Non-pigmented ciliary epithelial cell (primary cell): ENCODE measurements at places on chromosomes 7 and 10.

DNA sequence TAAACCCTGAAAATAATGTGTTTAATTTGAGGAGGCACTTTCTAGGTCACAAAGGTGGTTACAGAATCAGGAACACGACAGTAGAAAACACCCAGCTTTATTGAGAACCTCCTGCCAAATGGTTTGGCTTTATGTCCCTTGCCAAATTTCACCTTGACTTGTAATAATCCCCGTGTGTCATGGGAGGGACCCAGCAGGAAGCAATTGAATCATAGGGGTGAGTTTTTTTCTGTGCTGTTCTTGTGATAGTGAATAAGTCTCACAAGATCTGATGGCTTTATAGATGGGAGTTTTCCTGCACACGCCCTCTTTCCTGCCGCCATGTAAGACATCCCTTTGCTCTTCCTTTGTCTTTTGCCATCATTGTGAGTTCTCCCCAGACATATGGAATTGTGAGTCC is 193.8 kb upstream of the KLF6 start:
- DNase-seq, result no peak

DNA sequence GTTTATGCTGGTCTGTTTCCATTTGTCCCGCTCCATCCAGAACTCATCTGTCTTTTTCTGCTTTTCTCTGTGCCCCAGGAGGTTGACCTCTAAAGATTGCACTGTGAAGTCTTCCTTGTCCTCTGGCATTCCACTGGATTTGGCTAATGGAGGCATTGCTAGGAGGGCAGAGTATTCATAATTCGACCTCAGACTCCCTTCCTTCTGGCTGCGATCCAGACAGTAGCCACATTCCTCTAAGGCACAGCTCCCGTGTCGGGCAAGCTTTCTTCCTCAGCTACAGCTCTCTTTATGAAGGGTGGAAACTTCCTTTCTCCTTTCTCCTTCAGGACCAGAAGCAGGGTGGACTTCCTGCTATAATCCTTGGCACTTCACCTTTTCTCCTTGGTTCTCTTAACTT is 175.9 kb downstream of the BAMBI start:
- DNase-seq, result no peak

DNA sequence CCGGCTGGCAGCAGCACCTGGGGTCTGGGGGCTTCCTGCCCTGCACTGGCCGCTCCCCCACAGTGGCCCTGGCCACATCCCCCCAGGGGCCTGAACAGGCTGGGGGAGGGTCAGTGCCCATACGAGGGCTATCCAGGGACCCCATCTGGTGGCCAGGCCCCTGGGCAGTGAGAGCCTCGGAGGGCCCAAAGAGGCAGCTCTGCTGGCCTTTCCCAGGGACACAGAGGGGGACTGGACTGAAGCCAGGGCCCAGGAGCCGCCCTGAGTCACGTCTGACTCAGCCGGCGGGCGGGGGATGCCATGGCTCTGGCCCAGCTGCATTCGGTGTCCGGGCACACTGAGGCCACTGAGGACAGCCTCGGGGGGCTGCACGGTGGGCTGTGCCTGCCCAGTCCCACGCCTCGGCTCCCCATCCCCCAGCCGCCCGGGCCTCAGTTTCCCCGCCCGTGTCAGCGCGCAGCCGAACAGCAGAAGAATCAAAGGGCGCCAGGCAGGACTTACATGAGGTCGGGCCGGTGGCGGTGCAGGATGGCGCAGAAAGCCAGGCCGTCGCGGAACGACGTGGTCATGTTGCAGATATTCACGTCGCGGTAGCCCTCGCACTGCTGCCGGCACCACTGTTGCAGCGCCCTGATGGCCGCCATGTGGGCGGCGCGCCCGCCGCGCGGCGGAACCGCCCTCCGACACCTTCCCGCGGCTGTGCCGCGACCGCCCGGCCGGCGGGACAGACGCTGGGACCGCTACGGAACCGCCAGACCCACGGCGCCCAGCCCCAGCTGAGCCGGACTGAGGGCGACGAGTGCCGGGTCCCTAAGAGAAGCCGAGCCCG is at the start of gene MICALL2:
Gene MICALL2, minus strand, starts transcription at position 788 of the 829 bp plus-strand sequence. Its CDS starts 144 bp downstream, at position 644.
- no peak for DNase-seq

DNA sequence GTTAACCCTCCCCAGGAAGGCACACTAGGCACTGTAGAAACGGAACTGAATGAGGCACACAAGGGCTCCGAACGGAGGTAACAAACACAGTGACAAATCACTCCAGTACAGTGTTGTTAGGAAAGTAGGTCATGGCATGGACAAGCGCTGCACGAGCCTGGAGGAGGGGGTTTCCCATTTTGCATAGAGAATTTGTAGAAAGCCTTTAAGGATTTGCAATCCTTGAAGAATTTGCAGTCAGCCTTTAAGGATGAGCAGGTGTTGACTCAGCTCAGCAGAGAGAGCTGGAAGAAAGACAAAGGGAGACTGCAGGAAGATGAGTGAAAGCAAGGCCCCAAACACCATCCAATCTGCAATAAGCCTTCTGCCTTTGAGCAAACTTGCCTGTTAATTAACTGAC is 51.1 kb upstream of the PPP1R3C start:
- DNase-seq, result peak; percentile 76

- DNase-seq, result no peak
Observed at GRCh38 chr10:63547628-63548360, 26.6 kb downstream of the REEP3 start.

DNA sequence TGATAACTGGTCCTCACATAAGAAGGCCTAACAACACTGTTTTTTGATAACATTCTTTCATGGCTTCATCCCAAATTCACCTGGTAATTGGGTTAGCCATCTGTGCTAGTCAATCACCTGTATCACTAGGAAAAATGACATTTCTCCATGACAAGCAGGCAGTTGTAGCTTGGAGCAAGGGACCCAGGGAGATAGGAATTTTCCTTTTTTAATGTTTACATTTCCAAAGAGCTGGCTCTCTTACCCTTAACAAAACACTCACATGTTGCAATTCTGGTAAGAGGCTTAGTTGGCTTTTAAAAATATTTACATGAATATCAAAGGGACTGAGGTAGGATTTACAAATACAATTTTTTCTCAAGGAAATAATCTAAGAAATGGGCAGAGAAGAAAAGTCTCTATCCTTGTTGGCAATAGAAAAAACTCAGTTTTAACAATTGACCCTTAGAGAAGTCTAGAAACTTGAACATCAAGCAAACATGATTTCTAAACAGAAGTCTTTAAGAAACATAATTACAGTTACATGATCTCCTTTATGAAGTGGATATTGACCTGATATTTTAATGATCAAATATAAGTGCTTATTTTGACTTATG is 16.1 kb upstream of the AKR1C1 start:
- no peak for DNase-seq

DNA sequence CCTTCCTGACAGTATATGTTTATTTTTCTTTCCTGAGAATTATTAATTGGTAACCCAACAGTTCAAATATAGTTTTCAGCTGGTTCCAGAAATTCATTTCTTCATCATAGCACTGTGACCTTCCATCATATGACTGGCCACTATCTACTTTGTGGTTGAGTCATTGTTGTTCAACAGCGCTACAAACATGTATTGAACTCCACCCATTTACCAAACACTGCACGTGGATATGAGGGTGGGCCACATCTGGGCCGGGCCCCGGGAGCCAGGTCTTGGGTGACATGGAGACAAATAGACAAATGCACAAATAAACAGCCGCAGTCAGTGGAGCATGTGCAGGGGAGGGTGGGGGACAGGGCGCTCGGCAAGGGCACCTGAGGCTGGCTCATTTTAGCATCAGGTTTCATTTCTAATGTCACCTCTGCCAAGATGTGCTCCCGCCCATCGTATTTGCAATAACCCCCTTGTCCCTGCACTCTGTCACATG is 24.0 kb upstream of the EEPD1 start:
- DNase-seq, result no peak

GRCh38 chr7:133572087-133572486 is 319.2 kb downstream of the EXOC4 start:
- no peak for DNase-seq

DNA sequence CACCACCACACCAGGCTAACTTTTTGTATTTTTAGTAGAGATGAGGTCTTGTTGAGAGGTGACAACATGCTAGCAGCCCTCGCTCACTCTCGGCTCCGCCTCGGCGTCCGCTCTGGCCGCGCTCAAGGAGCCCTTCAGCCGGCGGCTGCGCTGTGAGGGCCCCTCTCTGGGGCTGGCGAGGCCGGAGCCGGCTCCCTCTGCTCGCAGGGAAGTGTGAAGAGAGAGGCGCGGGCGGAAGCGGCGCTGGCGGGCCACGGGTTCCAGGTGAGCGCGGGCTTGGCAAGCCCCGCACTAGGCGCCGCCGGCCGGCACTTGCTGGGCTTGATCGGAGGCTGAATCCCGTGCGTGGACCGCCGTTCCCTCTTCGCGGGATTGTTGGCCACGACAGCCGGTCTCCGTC is 83.0 kb downstream of the EEPD1 start:
- DNase-seq, result no peak

DNA sequence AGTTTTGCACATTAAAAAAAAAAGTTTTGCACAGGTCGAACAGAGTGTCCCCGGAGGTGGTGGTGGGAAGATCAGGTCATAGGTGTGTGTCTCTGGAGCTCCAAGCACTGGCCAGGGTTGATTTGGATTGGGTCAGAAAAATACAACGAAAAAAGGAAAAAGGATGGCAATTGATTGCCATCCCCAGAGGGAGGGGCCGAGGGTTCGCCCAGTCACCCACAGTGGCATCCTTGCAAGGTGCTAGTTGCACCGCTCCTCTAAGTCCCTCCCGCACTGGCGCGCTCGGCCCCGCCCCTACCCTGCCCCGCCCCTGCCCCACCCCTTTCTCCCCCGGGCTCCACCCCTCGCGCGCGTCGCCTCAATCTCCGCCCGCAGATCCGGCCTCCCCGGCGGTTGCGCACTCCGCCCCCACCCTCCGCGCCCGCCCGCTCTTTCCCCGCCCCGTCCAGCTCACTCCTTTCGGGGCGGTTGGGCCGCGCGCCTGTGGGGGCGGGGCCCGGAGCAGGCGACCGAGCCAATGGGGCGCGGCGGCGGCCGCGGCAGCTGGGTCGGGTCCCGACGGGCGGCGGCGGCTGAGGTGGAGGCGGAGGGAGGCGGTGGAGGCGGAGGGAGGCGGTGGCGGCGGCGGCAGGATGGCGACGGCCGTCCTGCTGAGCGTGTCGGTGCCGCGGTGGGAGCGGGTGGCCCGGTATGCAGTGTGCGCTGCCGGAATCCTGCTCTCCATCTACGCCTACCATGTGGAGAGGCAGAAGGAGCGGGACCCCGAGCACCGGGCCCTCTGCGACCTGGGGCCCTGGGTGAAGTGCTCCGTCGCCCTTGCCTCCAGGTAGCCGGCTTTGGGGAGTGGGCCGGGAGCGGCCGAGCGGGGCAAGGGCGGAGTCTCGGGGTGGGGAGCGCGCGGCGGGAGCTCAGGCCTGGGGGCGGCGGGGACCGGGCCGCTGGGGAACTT is 31.5 kb upstream of the ERV3-1 start:
- DNase-seq, result peak; percentile 45

DNA sequence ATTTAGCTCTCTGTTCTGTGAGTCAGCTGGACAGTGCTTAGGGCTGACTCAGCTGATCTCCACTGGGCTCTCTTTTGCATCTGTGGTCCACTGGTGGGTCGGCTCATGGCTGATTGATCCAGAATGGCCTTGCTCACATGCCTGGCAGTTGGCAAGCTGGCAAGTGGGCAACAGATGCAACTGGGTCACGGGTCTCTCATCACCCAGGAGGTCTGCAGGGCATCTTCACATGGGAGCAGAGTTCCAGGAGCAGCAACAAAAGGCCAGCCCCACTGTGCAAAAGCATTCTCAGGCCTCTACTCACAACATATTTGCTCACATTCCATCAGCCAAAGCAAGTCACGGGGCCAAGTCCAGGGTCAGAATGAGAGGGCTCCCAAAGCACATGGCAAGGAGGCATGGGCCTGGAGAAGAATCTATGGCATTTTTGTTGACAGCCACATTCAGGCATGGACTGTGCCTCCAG is 98.8 kb downstream of the OAT start:
- no peak for DNase-seq

DNA sequence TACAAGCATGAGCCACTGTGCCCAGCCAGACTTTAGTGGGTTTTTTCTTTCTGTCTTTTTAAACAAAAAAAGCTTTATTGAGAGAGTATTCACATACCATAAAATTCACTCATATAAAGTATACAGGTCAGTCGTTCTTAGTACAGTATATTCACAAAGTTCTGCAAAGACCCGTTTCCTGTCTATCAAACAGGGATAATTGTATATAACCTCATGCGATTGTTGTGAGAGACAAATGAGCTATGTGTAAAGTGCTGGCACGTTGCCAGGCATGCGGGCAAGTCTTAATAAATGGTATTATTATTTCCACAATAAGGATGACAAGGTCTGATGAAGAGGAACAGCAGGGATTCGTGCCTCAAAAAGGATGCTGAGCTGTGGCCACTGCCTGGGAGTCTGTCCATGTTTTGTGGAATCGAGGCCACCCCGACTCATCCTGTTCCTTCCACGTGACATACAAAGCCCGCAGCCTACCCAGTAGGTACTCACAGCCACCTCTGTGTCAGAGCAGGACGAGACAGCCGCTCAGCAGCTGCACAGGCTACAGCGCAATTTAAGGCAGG is 51.6 kb downstream of the SMKR1 start:
- no peak for DNase-seq

- DNase-seq, result no peak
Observed at GRCh38 chr10:45044290-45044689, 43.6 kb downstream of the ZNF22 start.

DNA sequence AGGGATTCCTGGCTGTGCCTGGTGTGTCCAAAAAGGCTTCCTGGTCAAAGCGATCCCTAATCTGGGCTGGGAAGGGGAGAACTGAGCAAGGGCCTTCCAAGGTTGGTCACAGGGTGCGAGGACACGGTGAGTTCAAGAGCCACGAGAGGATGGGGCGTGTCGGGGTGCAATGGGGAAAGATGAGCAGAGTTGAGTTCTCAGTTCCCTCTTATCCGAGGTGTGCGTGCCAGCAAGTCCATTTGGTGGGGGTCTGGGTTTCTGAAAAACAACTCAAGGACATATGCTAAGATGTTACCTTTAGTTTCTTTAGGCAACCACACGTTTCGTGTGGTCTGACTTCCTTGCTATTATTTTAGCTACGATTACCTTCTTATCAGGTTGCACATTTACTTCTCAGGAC is 1.3 kb downstream of the ZNF775 start:
- no peak for DNase-seq
